ENCODE measurements at places on chromosomes 13 and 19.
A peak's percentile ranks its signal among the peaks of the same experiment; 100 is the strongest.

- peaks cover 13% of the 10 kb centered on the region for H3K4me1 ChIP-seq
- peaks cover 14% of the 10 kb centered on the region for H3K36me3 ChIP-seq
- H3K27ac ChIP-seq: no peak overlapping the region
- no peak overlapping the region for H3K4me3 ChIP-seq
These were observed 16.3 kb upstream of the TEX29 start for GRCh38 chr13:111304041-111304544.

GRCh38 chr13:44272692-44273091 lies 100.9 kb upstream of the SERP2 start:
- H3K4me1 ChIP-seq: peaks cover 51% of the 10 kb centered on the region
- no peaks in the 10 kb centered on the region for H3K27me3 ChIP-seq
- no peaks in the 10 kb centered on the region for H3K36me3 ChIP-seq
- H3K4me3 ChIP-seq: no peak overlapping the region
- H3K27ac ChIP-seq: no peak overlapping the region
- no peak for DNase-seq

GRCh38 chr13:48492470-48493065 lies 40.3 kb downstream of the RCBTB2 start:
- peak; percentile 27 for DNase-seq
- peak overlapping the region; percentile 76 for H3K27ac ChIP-seq
- no peaks in the 10 kb centered on the region for H3K36me3 ChIP-seq
- peaks cover 9% of the 10 kb centered on the region for H3K4me1 ChIP-seq

- H3K4me1 ChIP-seq: peaks cover 10% of the 10 kb centered on the region
- H3K4me3 ChIP-seq: peak overlapping the region; percentile 63
- no peaks in the 10 kb centered on the region for H3K36me3 ChIP-seq
- H3K27me3 ChIP-seq: peaks cover 83% of the 10 kb centered on the region
- DNase-seq: no peak
These were observed 465.0 kb downstream of the ITGBL1 start for GRCh38 chr13:101917475-101917810.

GRCh38 chr13:76883236-76883635 lies 3.0 kb downstream of the KCTD12 start:
- no peak for DNase-seq
- peak overlapping the region; percentile 77 for H3K4me3 ChIP-seq
- no peaks in the 10 kb centered on the region for H3K36me3 ChIP-seq
- no peak overlapping the region for H3K27ac ChIP-seq
- peaks cover 61% of the 10 kb centered on the region for H3K4me1 ChIP-seq

DNA sequence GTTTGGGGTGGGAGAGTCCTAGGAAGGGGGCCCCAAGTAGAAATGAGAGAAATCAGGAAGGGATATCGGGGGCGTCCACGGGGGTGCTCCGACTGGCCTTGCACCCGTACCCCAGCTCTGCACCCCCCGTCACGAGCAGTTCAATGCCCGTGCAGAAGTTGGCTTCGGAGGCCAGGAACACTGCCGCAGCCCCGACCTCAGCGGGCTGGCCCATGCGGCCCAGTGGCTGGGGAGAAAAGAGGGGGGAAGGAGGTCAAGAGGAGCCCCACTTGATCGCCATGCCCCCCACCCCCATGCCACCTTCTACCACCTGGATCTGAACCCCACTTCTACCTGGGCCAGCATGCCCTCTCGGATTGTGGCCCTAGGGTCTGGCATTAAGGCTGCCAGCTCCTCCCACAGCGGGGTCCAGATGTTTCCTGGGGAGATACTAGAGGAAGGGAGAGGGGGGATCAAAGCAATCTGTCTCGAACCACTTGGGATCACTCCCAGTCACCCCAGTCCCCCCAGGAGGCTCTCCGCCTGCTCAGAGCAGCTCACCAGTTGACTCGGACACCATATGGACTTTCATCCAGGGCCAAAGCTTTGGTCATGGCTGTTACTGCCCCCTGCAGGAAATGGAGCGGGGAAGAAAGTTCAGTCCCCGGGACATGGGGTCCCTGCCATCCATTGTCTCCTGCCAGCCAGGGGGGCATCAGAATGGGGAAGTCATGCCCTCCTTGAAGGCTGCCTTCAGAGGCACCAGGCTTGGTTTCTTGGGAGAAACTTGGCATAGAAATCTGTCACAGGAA lies 2.5 kb upstream of the BCAT2 start:
- peak overlapping the region; percentile 90 for H3K27ac ChIP-seq
- peaks cover 15% of the 10 kb centered on the region for H3K4me1 ChIP-seq
- no peak for DNase-seq
- no peaks in the 10 kb centered on the region for H3K36me3 ChIP-seq
- H3K27me3 ChIP-seq: no peaks in the 10 kb centered on the region
- no peak overlapping the region for H3K4me3 ChIP-seq
